ENCODE measurements at places on chromosomes 6 and 20.

DNA sequence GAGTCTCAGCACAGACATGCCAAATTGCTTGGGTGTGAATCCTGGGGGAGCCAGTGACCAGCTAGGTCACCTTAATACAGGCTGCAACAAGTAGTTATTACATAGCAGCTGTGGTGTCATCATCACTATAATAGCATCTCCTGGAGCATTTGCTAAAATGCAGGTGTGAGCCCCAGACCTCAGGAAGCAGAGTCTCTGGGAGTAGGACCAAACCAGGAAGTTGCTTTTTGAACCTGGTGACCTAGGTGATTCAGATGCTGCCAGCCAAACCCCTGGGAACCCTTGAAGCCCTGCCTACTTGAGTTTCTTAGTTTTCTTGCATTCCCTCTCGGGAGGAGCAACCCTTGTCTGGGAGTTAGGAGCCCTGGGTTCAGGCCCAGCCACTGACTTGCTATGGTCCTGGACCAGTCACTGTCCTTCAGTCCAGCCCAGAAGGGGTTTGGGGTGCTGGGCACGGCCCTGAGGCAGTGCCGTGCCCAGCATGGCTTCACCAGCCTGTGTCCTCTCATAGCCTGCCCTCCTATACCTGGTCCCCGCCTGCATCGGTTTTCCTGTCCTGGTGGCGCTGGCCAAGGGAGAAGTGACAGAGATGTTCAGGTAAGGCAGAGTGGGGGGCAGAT is 39.3 kb upstream of the ID1 start:
- DNase-seq: no peak

GRCh38 chr6:52284131-52284459 is 447 bp downstream of the MCM3 start:
- DNase-seq: no peak

DNA sequence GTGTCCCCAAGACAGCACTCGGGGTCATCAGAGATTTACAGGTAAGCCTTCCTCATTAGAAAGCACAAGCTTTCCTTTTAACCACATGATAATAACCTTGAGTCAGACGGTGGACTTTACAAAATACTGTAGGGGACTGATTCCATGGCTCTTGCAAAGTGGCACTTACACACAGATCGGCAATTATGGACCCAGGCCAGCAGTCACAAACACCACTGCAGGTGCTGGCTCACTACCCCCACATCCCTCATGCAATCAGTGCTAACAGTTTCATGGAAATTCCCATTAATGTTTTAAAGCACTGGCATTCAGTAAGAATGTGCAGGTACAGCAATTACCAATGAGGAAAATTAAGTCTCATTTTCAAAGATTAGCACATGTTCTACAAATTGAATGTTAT is 516.5 kb downstream of the PRKN start:
- DNase-seq: no peak

GRCh38 chr6:89553431-89553830 is 85.1 kb downstream of the LYRM2 start:
- DNase-seq: no peak

GRCh38 chr6:26235302-26235670 is 129.7 kb upstream of the BTN3A2 start:
- DNase-seq: no peak

GRCh38 chr6:38588631-38589366 is 50.9 kb downstream of the BTBD9 start:
- DNase-seq: no peak

DNA sequence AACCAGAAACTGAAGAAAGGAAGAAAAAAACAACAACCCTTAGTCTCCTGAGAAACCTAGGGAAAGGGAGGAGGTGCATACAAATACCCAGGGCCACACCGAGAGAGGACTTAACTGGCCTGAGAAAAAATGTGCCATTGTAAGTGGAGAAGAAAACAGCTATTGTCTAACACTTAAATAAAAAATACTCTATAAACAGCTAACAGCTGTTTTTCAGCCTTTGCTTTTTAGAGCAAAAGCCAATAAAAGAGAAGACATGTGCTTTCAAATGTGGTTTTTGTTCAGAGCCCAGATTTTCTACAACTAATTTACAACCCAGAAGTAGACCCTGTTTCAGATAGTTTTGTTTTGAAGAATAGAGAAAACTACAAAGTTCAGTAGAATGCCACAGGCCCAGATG is 56.0 kb upstream of the SLC22A16 start:
- DNase-seq: no peak

GRCh38 chr6:57822896-57823358 is 505.5 kb downstream of the PRIM2 start:
- no peak for DNase-seq

DNA sequence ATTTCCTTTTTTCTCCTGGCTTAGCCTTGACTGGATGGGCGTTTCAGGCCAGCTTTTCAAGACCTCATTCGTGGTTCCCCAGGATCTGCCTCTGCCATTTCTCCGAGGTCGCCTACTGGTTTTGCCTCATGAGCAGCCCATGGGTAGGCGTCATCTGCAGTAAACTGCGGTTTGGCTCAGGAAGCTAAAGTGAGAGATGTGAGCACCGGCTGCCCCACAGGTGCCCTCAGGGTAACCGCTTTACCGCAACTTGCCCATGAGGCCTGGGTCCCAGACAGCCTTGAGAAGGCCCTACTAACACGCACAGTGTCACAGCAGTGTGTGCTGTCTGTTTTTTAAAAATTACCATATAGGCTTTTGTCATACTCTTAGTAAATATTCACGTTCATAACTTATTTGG is 53.4 kb upstream of the TBXT start:
- no peak for DNase-seq

DNA sequence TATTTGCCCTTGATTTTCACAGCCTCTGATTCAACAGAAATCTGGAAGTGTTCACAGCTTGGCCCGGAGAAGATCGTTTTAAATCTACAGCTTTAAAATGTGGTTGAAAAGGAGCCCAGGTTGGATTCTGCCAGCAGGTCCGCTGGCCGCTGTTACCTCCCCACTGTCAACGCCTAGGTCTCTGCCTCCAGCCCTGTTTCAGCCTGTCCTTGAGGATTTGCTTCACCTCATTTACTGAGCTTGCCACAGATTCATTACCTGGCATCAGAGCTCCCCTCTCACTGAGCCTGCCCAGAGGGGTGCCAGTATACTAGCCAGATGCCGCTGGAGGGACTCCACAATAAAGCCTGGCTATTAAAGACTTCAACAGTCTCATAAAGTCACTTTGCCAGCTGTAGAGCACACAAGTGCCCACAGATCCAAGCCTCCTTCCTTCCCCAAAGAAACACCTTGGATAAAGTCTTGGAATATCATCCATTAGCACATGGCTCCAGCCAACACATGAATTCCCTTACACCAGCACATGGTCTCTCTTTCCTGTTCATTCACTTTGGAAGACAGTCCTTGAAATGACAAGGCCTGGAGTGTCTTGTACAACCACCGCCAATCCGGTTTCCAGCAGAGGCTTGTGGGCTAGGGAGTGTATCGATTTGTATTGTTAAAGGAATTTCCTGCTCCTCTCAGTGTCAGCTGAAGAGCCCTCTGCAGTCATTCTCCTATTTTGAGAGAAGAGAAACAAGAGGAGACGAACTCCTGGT is 9.5 kb upstream of the NR2E1 start:
- no peak for DNase-seq

- no peak for DNase-seq
These were observed 146.7 kb downstream of the PLCB4 start for GRCh38 chr20:9215539-9215938.

GRCh38 chr20:1993986-1994385 is at the start of gene PDYN:
PDYN (minus strand) TSS chr20:1994058; CDS start chr20:1983084, 10,974 bp downstream.
- no peak for DNase-seq

DNA sequence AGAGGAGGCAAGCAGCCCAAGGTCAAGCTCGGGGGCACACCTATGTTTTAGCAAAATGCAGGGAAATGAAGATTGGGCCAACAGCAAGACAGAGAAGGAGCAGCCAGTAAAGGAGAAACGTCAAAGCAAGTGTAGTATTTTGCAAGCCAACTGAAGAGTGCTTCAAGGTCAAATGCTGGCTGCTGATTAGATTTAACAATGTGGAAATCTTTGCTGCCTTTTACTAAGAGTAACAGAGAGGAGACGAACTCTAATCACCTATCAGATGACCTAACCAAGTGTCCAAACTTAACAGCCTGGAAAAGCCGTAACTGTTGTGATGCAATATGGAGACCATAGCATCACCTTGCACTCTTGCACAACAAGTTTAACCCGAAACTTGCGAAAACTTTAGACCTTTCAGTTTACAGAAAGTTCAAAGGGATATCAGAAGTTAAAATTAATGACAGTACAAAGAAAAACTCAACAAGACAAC is 30.4 kb downstream of the AKIRIN2 start:
- no peak for DNase-seq

GRCh38 chr6:53179961-53180651 is 31.5 kb upstream of the GCM1 start:
- DNase-seq: no peak

DNA sequence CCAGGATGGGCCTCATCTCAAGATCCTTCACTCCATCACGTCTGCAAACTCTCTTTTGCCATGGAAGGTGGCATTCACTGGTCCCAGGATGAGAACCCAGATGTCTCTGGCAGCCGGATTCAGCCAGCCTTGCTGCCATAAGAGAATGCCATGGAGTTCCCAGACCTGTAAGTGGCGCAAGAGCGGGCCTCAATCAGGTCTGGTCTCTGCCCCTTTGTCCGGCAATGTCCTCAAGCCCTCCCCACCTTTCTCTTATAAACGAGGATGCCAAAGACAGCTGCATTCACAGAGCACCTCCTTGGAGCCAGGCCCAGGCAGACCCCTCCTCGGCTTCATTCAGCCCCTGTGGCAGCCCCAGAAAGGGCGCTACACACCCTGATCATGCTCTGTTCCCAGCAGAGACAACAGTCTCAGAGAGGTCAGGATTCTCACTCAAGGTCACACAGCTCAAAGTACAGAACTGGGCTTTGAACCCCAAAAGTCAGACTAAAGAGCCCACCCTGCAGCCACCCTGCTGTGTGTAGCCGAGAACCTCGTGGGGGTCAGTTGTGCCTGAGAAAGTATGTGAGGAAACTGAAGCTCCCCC is 263.7 kb downstream of the TAF4 start:
- DNase-seq: peak; percentile 34

DNA sequence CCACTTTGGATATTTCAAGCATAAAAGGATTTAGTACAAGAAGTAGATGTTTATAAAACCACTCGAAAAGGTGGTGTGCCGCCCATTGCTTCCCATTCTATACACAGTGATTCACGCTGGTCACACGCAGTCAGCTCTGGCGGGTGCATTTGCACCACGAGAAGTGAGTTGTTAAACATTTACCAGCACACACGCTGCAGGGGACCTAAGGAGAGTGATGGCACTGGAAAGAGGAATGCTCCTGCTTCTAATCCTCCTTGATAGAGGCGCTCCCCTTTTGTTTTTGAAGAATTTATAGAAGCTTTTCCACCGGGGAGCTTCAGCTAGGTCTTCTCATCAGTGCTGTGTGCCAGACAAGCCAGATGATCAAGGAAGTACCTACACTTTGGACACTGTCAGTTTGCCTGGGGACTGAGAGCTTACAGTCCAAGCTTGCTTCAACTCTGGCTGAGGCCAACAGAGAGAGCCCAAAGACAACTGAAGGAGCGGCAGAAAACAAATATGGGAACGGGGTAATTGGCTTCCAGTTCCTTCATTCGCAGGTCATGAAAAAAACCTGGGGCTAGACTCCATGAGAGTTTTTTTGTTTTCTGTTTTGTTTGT is 31.2 kb downstream of the MUC22 start:
- DNase-seq: no peak

DNA sequence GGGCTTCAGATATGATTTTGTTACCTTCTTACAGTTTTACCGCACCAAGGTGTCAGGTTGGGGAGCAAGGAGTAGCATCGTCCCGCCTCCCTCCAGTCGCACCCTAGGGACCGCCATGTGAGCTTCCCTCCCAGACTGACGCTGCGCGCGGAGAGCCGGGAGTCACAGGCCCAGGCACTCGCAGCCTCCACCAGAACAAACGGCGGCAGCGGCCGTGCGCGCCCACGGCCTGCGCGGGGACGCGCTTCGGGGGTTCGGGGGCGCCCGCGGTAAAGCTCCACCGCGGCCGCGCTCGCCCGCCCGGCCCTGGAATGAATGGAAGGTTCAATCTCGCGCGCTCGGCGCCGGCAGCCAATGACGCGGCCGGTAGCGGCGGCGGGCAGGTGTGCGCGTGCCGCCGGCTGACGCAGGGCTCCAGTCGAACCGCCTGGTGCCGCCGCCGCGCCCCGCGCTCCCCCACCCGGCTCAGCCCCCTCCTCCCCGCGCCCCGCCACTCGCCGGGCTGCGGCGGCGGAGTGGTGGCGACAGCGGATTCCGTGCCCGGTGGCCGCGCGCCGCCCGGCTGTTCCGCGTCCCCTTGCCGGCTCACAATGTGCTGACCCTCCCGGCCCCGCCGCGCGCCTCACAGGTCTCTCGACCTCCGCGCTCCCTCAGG is 16.5 kb upstream of the LIN28B start:
- peak; percentile 72 for DNase-seq

GRCh38 chr6:139588734-139589593 is 214.5 kb upstream of the CITED2 start:
- DNase-seq: no peak

DNA sequence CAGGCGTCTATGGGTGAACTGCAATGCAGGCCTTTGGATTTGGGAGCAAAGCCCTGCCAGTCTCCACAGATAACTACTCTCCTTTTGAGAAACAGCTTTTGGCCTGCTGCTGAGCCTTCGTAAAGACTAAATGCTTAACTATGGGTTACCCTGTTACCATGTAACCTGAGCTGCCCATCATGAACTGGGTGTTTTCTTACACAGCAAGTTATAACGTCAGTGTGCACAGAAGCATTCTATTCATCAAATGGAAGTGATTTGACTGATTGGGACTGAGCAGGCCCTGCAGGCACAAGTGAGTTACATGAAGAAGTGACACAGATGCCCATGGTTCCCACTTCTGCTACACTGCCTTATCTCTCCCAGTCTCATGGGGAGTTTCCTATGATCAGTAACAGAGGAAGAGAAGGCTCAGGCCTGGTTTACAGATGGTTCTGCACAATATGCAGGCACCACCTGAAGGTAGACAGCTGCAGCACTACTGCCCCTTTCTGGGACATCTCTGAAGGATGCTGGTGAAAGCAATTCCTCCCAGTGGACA is 319.1 kb downstream of the CD83 start:
- no peak for DNase-seq

Data from posterior vena cava (tissue), 2 donors.